ENCODE measurements at places on chromosomes 12 and 14.

GRCh38 chr12:33596061-33596460 is 156.4 kb upstream of the SYT10 start:
- no peak overlapping the region for H3K4me3 ChIP-seq
- no peaks in the 10 kb centered on the region for H3K36me3 ChIP-seq
- no peaks in the 10 kb centered on the region for H3K27me3 ChIP-seq
- no peak overlapping the region for H3K27ac ChIP-seq
- no peaks in the 10 kb centered on the region for H3K4me1 ChIP-seq
- no peak for DNase-seq

DNA sequence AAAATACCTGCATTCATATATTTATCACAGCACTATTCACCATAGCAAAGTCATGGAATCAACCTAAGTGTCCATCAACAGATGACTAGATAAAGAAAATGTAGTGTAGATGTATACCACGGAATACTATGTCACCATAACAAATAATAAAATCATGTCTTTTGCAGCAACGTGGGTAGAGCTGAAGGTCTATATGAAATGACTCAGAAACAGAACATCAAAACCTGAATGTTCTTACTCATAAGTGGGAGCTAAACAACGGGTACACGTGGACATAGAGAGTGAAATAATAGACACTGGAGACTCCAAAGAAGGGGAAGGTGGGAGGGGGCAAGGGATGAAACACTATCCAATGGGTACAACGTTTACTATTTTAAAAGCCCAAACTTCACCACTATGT is 37.9 kb downstream of the SLC38A1 start:
- DNase-seq = no peak
- no peak overlapping the region for H3K27ac ChIP-seq
- H3K27me3 ChIP-seq = no peaks in the 10 kb centered on the region
- H3K4me1 ChIP-seq = peaks cover 3% of the 10 kb centered on the region
- H3K4me3 ChIP-seq = no peak overlapping the region

- H3K4me1 ChIP-seq = no peaks in the 10 kb centered on the region
- H3K4me3 ChIP-seq = no peak overlapping the region
- H3K36me3 ChIP-seq = no peaks in the 10 kb centered on the region
- DNase-seq = no peak
These were observed 112.8 kb downstream of the LLPH start for GRCh38 chr12:66017736-66018135.

DNA sequence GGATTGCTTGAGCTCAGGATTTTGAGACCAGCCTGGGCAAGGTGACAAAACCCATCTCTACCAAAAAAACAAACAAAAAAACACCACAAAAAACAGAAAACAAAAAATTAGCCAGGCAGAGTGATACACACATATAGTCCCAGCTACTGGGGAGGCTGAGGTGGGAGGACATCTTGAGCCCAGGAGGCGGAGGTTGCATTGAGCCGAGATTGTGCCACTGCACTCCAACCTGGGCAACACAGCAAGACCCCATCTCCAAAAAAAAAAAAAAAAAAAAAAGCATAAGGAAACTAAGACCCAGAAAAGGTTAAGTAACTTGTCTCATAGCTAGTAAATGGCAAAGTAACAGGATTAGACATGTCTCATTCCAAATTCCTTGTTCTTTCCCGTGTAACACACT is 56.3 kb upstream of the PSMA6 start:
- H3K27me3 ChIP-seq = no peaks in the 10 kb centered on the region
- H3K4me1 ChIP-seq = no peaks in the 10 kb centered on the region
- DNase-seq = no peak
- H3K4me3 ChIP-seq = no peak overlapping the region

- no peaks in the 10 kb centered on the region for H3K36me3 ChIP-seq
- no peak overlapping the region for H3K27ac ChIP-seq
- no peak overlapping the region for H3K4me3 ChIP-seq
- no peaks in the 10 kb centered on the region for H3K4me1 ChIP-seq
These were observed 8.0 kb downstream of the KRT82 start for GRCh38 chr12:52398176-52398575.

Data from testis (tissue), 5 donors.